ENCODE measurements at places on chromosomes 3 and 15.

- peak; percentile 11 for DNase-seq
These were observed 32.5 kb upstream of the ZNF445 start for GRCh38 chr3:44510000-44510368.

- no peak for DNase-seq
These were observed 421.0 kb upstream of the CNTN4 start for GRCh38 chr3:1677576-1678156.

- DNase-seq: no peak
These were observed 7.5 kb downstream of the MPI start for GRCh38 chr15:74897300-74897701.

DNA sequence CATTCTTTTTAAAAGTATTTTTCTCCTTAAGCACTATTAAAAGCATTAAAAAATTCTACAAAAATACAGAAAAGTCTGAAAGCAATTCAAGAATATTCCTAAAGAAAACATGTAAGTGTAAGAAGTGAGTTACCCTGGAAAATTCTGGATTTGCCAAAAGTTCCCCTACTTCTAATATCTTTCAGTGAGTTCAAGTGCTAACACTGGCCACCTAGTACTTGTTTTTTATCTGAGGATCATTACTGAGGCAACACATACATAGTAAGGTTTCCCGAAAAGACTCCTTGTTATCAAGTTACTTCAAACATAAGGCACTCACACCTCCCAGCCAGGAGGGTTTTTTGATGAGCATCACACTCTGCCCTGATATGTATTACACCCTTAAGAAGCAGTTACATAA lies 158.4 kb downstream of the TIGIT start:
- no peak for DNase-seq

DNA sequence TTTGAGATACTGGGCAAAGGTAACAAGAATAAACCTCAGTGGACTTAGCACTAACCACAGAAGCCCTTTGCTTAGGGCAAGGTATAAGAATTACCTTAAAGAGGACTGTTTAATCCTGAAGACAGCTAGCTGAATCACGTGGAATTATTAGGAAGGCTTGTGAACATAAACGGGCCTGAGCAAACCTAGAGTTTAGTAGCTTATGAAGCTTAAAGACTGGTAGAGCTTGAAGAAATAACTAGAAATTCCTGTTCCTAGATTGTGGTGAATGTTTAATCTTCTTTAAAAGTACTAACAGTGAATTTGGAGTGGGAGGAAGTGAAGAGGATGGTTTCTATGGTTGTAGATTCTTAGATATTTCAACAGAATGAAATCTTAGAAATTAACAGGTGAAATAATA lies 428.9 kb upstream of the THRB start:
- no peak for DNase-seq

- DNase-seq: no peak
These were observed 19.7 kb downstream of the RAB11A start for GRCh38 chr15:65888981-65889380.

GRCh38 chr15:31499236-31499952 lies 172.8 kb downstream of the KLF13 start:
- DNase-seq: no peak

DNA sequence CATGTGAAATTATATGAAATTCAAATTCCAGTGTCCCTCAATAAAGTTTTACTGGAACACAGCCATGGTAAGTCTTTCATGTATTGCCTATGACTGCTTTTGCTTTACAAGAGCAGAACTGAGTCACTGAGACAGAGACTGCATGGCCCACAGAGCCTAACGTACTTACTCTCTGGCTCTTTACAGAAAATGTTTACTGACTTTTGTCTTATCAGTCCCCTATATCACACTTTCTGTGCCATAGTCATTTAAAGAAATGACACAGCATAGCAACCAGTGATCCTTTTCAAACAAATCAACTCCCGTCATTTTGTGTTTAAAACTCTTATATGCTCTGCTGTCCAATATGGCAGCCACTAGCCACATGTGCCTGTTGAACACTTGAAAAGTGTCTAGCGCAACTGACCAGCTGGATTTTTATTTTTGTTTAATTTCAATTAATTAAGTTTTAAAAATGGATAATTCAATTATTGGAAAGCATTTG lies 129.7 kb upstream of the CDIN1 start:
- DNase-seq: no peak

- peak; percentile 44 for DNase-seq
These were observed 115.7 kb downstream of the ARRDC4 start for GRCh38 chr15:98076021-98076816.

DNA sequence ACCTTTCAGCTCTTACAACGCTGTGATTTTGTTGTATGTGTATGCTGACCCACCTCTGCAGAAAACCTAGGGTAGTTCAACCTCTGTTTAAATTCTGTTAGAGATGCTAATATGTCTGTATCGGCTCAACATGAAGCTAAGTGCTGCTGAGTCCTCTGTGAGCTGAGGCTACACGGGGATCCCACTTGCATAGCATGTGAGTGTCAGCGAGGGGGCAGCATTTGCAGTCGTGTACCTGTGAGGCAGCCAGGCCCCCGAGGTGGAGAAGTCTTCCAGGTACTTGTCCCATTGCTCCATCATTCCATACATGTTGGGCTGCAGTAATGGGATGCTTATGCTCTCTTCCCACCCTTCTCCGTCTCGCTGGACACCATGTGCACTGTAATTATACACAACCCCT lies 3.7 kb downstream of the MKRN2OS start:
- no peak for DNase-seq

DNA sequence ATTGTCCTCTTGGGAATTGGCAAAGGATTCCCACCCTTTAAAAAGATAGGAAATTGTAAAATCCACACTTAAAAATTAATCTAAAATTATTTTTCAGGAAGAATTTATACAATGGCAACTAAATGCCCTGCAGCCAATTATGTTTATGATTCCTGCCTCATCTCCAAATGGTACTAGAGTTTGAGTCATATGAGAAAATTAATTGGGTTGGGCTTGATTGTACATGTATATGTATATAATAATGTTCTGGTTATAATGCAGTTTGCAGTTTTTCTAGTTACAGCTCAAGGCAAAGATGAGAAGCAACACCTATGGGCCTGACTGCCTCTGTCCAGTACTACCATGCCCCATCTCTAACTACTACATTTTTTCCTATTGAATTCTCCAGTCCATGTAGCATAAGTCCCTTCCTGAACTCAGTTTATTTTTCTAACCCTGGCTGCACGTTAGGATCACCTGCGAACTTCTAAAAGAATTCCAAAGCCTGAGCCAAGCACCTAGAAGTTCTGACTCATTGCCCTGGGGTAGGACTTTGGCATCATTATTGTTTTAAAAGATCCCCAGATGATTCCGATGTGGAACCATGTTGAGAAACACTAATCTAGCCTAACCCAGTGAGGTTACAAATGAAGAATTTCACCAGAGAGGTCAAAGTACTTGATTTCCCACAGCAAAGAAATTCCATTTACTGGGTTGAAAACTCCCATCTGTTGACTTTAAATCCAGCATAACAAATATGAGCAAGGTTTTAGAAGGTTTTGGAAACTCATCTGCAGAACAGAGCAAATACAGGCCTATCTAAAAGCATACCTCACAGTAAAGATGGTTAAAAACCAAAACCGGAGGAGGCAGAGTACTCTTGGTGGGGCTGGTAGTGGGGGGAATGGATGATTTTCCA lies 19.4 kb downstream of the TGFBR2 start:
- DNase-seq: no peak

GRCh38 chr3:153614563-153614962 lies 452.5 kb downstream of the RAP2B start:
- DNase-seq: no peak

GRCh38 chr3:139107424-139108252 lies 62.9 kb upstream of the PRR23C start:
- no peak for DNase-seq

- no peak for DNase-seq
These were observed 50.9 kb upstream of the CHRNB4 start for GRCh38 chr15:78691851-78692421.

DNA sequence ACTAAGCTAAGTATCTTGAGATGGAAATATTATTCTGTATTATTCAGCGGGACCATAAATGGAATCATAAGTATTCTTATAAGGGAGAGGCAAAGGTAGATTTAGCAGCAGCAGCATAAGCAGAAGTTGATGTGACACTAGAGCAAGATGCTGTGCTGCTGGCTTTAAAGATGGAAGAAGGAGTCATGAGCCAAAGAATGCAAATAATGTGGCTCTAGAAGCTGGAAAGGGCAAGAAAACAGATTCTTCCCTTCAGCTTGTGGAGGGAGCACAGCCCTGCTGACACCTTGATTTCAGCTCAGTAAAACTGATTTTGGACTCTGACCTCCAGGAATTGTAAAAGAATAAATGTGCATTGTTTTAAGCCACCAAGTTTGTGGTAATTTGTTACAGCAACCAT lies 144.2 kb upstream of the ANKRD28 start:
- DNase-seq: no peak

GRCh38 chr3:88469216-88469615 lies 319.5 kb downstream of the C3orf38 start:
- no peak for DNase-seq

DNA sequence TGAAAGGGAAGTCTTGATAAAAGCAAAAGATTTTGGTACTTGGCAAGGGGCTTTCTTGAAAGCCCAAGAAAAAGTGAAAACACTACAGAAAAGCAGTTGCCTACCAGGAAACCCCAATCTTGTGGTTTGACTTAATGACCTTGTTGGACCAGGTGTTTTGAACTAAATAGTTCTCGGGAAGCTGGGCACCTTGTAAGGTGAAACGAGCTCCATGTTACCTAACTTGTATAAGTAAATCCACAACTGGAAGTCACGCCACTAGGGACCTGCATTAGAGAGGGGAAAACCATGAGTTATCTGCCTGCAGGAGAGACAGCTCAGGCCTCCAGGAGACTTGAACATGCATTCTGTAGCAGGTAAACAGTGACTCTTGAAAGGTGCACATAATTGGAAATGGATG lies 88.2 kb downstream of the GMPS start:
- no peak for DNase-seq

- DNase-seq: no peak
These were observed 114.2 kb downstream of the ZNF621 start for GRCh38 chr3:40639006-40639405.

DNA sequence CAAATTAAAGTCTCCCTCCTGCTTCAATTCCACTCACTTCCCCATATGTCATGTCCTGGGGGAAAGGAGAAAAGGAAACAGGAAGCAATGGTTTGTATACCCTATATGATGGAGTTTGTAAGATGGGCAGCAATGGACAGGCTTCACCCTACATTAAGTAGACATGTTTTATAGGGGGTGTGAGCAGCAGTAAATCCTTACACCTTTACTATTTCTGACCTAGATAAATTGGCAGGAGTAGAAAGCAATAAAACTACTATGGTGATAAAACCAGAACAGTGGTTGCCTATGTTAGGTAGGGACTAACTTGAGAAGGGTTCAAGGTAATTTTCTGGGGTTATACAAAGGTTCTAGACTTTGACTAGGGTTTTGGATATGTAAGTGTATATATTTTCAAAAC lies 301.7 kb downstream of the GBE1 start:
- no peak for DNase-seq

DNA sequence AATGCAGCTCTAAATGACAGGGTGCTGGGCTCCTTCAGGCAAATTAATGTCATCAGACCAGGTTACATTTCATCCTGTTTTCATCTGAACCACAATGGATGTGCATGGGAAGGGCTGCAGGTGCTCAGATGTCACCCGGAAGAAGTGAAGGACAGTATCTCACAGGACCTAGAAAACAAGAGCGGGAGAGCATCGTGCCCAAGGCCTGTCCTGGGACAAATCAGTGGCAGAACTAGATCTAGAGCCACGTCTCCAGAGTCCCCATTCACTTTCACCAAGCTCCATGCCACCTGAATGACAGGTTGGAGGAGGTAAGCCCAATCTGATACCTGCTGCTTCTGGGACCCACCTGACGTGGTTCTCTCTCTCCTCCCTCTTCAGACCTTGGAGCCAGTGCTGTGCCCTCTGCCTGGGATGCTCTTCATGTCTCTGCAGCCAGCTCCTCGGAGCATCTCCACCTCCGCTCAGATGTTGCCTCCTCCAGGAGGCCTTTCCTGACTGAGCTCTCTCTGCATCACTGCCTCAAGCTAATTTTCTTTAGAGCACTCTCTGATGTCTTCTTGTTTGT lies 77.3 kb downstream of the CPN2 start:
- DNase-seq: no peak

DNA sequence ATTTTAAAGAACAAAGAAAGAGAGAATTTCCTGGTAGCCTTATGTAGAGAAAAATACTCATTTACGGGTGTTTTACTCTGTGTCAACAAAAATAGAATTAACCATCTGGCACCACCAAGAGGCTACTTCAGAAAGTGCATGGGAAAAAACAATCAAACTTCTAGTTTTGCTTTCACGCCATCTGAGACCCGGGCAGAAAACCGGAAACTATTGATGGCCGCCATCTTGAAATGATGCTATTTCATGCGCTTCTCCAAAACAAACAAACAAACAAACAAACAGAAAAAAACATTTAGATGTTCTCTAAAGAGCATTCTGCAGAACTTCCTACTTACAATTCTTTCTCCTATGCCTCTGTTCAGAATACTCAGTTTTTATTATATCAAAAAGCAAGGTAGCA lies 49.4 kb upstream of the SYNPR start:
- DNase-seq: no peak

GRCh38 chr15:47412136-47412535 lies 305.2 kb upstream of the SEMA6D start:
- DNase-seq: no peak

- no peak for DNase-seq
These were observed 92.4 kb upstream of the WNT5A start for GRCh38 chr3:55579496-55579895.

DNA sequence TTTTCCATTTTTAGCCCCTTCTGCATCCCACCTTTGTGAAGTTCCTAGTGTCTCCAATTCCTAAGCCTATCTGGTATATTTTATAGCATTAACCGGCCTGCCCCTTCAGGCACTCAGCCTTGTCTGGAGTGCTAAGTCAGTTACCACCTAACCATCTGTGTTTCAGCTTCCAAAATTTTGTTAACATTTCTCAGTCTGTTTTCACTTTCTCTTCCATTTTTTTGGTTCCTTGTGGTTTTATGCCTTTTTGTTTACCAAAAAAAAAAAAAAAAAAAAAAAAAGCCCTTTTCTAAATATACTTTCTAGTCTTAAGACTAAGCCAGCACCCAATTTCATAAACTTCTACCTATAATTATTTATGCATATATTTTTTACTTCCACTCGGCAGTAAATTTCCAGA lies 92.4 kb downstream of the CSNK1G1 start:
- DNase-seq: no peak

- no peak for DNase-seq
These were observed 93.2 kb upstream of the ARHGEF3 start for GRCh38 chr3:56894881-56895431.

- DNase-seq: no peak
These were observed 241.4 kb downstream of the EDEM1 start for GRCh38 chr3:5428607-5429516.

- DNase-seq: no peak
These were observed 281.8 kb downstream of the FAM43A start for GRCh38 chr3:194967151-194968117.
